Hepatic stellate cell (primary cell): ENCODE measurements at places on chromosomes 6 and 20.
A peak's percentile ranks its signal among the peaks of the same experiment; 100 is the strongest.

DNA sequence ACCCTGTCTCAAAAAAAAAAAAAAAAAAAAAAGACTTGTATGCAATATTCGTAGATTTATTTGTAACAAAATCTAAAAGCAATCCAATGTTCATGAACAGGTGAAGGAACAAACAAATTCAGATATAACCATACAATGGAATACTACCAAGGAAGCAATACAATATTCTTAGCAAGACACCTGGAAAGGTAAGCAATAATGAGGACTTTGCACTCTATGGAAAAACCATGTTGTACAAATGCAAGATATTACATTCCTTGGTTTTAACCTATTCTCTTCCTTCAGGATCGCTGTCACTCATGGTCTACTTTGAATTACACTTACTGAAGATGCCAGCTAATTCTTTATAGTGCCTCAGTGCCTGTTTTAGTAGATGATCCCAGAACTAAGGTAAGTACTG is 14.7 kb upstream of the ADGRF1 start:
- no peak for DNase-seq

DNA sequence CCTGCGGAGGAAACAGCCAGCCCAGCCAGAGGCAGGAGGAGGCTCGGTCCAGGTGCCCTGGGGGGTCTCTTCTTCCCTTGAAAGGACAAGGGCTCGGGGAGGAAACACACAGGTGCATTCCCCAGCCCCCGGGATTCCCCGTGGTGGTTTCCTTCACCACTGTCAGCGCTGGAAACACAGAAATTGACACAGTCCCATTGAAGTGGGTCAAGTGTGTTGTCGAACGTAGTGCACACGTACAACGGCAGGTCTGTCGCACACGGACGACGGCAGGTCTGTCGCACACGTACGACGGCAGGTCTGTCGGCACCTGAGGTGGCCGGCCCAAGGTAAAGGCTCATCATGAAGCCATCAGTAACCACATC is 80.9 kb downstream of the DLL1 start:
- no peak for DNase-seq

DNA sequence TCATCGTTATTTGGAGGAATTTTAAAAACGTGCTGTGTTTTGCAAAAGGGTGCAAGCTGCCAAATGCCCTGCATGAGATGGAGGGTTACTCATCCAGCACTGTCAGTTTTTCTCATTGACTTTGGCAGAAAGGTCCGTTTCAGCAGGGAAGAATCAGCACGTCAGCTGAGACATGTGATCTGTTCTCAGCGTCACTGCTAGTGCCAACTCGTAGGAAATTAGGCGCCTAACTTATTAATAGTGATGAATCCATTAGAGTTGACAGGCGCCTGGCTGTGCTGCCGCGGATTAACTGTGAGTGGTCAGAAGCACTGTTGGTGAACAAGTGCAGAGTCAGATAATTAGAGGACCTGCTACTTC is 175.5 kb upstream of the FOXQ1 start:
- DNase-seq, result no peak

- no peak for DNase-seq
Measured at GRCh38 chr6:147741389-147741788, 232.9 kb downstream of the SAMD5 start.

GRCh38 chr20:46215913-46216707 is 92.2 kb downstream of the CDH22 start:
- peak; percentile 87 for DNase-seq

GRCh38 chr20:63080411-63080810 is 73.6 kb upstream of the BHLHE23 start:
- no peak for DNase-seq

DNA sequence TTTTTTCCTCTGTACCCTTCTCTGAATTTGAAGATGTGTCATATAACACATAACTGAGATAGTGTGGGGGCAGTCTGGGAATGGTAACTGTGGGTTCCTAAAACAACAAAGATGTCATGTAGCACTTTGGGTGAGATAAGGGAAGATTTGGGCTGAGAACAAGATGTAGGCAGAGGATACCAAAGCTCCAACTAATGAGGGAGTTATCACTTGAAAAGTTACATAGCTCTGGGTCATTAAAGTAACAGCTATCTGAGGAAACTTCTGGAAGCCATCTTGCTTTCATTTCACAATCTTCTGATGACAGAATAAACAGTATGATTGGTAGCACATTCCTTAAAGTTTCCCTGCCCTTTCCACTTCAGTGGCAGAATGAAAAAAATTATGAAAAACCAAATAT is 255.4 kb downstream of the TBX18 start:
- DNase-seq, result no peak

DNA sequence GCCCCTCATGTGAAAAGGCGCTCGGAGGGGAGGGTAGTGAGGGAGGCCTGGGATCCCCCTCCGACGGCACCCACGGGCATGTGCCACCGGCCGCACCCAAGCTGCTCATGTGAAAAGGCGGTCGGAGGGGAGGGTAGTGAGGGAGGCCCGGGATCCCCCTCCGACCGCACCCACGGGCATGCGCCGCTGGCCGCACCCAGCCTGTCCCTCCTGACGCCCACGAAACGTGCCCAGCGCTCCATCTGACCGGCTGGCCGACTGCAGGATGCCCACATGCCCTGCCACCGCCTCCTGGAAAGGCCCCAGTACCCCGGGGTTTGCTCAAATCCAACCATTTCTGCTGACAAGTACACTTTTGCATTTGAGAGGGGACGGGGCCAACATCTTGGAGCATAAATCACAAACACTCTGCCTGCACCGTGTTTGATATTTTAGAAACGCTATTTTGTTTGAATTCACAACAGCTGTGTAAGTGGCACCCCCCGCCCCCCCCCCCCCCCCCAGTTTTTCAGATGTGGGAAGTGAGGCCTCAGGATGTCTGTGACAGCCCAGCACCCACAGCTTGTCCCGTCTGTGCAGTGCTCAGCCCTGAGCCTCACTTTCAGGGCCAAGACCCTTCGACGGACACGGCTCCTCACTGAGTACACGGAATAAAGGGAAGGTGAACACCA is 34.1 kb downstream of the SLC2A4RG start:
- no peak for DNase-seq

DNA sequence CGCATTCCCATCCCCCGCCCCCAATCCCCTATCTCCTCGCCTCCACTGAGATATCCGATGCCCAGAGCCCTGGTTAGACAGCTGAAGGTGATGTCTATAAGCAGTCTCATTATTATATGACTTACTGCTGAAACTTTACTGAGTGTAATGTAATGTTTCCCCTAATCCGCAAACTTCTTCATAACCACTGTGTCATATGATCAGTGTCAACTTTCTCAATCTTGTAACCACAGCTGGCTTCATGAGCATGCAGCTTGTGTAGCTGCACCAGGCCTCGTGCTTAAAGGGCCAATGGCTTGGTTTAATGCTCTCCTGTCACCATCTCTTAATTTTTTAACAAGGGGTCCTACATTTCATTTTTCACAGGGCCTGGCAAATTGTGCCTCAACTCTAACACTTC is 8.1 kb downstream of the ASIP start:
- no peak for DNase-seq

- DNase-seq, result no peak
Measured at GRCh38 chr20:48805286-48805685, 22.5 kb downstream of the PREX1 start.

- peak; percentile 17 for DNase-seq
Measured at GRCh38 chr6:112501705-112502104, 154.6 kb downstream of the RFPL4B start.
